ENCODE measurements at places on chromosomes 5 and 9.
A peak's percentile ranks its signal among the peaks of the same experiment; 100 is the strongest.

DNA sequence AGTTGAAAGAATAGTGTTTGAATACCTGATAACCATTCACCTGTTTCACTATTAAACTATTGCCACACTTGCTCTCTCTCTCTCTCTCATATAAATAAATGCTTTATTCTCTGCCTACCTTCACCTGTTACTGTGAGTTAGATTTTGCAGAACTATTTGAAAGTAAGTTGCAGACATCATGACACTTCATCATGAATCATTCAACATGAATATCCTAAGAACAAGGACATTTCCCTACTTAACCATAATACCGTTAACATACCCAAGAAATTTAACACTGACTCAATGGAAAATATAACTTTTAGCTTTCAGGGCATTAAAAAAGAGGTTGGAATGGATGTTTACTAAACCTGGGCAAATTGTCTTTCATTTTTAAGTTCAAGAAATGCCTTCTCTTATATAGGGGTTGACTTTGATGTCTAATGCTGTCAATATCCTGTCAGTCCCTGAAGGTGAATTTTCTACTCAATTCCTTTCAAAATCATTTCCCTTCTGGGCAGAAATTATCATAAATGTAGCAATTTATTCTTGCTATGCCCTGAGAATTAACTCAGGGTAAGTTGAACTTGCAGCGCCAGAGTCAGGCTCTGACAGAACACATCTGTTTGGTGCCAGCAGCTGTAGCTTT lies 582.6 kb upstream of the TLE4 start:
- no peak for DNase-seq

DNA sequence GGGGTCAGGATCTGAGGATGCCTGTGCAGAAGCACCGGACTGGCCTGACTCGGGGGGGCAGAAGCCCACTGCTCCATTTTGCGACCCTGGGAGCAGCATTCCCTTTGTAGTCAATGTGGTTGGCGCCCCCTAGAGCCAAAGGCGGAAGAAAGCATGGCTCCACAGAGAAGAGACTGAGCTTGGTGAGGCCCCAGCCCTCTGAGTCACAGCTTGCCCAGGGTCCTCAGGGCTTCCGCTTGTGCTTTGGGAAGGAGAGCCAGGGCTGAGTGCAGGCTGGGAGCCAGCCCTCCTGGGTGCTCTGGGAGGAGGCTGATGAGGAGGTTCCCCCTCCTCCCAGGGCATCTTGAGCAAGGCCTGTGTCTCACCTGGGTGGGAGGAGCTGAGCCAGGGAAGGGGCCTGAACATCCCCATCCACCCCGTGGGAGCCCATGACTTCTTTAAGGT lies 5.5 kb upstream of the AQP3 start:
- DNase-seq, result peak; percentile 69

DNA sequence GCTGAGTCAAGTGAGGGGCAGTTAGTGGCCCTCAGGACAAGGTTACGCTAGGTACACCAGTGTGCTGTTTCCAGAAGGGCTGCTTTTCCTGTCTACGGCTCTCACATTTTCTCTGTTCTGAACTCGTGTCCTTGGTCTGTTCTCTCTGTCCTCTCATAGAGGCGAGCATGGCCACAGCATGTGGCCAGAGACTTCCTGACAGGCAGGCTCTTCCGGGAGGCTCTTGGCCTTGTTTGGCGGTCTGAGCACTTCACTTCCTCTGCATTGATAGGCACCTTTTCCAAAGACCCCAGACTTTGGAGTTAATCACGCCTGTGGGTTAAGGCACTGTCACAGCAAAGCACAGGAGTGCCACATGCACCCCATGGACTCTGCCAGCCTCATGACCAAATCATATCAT lies 1.2 kb downstream of the CKMT2 start:
- no peak for DNase-seq

DNA sequence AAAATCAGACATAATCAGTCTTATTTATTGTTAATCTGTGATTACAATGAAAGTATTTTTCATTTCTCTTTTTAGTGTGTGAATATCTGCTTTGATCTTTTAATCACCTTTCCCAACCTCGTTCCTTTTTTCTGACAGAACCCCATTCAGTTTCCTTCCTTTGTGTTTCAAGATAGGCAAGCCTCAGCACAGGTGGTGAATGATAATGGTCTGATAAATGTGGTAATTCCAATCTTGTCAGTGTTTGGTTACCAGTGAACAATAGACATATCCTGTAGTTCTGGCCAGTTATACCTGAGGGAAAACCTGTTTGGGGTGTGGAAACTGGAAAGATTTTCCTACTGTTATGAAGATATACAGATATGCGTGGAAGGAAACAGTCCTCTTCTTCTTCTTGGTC lies 13.5 kb downstream of the STX17 start:
- no peak for DNase-seq

GRCh38 chr9:108156270-108156998 lies 666.9 kb upstream of the KLF4 start:
- DNase-seq, result peak; percentile 75

- DNase-seq, result peak; percentile 83
Measured at GRCh38 chr5:141084487-141084989, 9.9 kb upstream of the PCDHB2 start.

GRCh38 chr9:109477258-109478050 lies 20.7 kb downstream of the PTPN3 start:
- peak; percentile 95 for DNase-seq

- no peak for DNase-seq
Measured at GRCh38 chr9:97845763-97846162, 7.3 kb upstream of the FOXE1 start.

GRCh38 chr5:36932699-36933098 lies 56.1 kb downstream of the NIPBL start:
- DNase-seq, result no peak

GRCh38 chr5:136311999-136312398 lies 53.3 kb downstream of the TRPC7 start:
- no peak for DNase-seq

GRCh38 chr5:87399720-87400119 lies 13.0 kb downstream of the CCNH start:
- no peak for DNase-seq

GRCh38 chr9:87292449-87293191 lies 205.0 kb upstream of the DAPK1 start:
- no peak for DNase-seq

- DNase-seq, result peak; percentile 18
Measured at GRCh38 chr5:107444300-107444699, 226.4 kb downstream of the EFNA5 start.

- no peak for DNase-seq
Measured at GRCh38 chr5:150989695-150990094, 30.7 kb upstream of the GPX3 start.

GRCh38 chr9:73515216-73515615 lies 363.6 kb downstream of the ANXA1 start:
- DNase-seq, result no peak

GRCh38 chr9:121924700-121925099 lies 168.4 kb downstream of the TTLL11 start:
- no peak for DNase-seq

DNA sequence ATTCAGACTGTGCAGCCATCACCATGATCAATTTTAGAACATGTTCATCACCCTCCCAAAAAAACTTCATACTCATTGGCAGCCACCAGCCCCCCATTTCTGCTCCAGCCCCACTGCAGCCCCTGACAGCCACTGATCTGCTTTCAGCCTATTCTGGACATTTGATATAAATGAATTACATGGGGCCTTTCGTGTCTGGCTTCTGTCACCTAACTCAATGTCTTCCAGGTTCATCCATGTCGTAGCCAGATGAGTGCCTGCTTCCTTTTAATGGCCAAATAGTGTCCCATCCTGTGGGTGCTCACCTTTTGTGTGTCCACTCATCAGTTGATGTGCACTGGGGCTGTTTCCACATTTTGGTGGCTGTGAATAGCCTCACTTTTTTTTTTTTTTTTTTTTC lies 63.5 kb downstream of the HMCN2 start:
- DNase-seq, result no peak
